ENCODE measurements at places on chromosomes 12 and 14. TPM values are rescaled to one million over a fixed set of nuclear protein-coding genes. Genes with fewer than 3 reads are reported as not detected.

GRCh38 chr12:75556311-75556899 lies 45.0 kb upstream of the KRR1 start:
- DNase-seq = no peak

DNA sequence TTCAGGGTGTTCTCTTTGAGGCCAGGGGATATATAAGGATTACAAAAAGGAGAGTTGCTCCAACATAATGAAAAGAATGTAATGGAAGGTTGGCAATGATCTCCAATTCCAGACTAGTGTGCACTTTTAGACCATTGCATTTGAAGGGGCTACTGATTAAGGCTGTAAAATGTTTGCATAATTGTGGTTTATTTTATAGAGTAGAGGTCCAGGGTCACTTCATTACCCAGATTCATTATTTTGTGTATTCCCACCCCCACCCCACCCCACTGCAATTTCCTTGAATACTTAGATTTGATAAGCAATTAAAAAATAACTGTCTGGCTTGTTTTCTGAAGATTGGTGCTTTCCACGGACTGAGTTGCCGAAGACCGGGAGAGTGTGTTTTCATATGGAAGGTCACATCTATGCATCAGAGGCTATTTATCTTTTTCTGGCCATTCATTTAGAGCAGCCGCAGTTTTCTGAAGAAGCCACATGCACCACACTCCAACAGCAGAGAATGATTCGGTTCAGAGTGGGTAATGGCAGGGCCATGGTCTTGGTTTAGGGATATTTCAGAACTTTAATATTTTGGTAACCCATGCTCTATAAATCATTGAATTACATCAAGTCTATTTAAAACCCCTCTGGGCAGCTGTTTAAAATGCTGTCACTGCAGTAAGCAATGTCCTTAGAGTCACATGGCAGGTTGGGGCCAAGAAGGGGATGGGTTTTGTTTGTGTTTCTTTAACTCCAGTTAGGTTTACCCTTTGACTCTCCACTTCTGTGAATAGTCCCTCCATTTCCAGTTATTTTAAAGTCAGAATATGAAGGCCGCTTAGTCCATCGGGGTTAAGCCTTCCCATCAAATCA lies 94.6 kb downstream of the TMEM30B start:
- no peak for DNase-seq

DNA sequence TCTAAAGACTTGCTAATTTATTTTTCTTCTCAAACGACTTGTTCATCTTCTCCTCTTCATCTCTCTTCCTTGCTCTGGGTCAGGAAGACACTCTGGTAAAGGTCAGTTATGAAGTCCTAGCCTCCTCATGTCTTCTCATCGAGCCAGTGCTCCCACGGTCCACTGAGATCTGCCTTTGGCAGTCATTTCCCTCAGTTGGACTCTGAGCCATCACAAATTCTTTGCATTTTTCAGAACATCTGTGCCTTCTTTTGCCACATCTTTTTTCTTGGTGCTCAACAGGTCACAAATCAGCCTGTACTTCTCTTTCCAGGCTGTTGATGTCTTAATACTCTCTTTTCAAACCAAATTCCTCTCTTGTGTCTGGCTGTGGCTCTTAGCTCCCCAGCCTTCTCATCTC lies 49.7 kb downstream of the IGF1 start:
- DNase-seq = no peak

HEATR5A gene
- 41.3 TPM for total RNA-seq

DNA sequence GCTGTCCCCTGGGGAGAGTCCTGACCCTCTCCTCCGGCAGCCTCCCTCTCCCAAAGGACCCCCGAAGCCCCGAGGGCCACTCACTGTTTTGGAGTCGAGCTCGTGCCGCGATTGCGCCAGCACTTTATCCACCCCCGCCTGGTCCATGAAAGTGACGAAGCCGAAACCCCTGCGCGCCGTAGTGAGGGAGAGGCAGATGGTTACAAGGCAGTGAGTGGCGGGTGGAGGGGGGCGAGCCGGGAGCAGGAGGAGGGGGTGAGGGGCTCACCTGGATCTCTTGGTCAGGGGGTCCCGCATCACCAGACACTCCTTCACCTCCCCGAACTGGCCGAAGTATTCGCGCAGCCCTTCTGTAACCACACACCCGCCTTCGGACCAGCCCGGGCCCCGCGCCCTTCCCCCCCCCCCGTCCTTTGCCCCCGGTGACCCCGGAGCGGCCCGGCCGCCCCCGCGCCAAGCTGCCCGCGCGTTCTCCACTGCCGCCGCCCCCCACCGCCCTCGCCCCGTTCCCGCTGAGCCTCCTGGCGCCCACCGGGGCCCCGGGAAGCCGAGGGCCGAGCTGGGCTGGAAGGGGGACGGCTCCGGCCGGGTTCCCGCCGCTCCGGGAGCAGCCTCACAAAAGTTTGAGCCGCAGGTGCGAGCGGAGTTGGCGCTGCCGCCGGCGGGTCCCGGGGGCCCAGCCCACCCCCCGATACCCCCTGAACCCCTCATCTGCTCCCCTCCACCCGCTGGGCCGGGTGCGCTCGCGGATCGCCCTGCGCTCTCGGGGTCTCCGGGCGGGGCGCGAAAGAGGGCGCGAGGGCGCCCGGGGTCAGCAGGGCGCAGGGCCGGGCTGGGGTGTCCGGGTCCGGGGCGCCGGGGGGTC lies 808 bp downstream of the MSI1 start:
- no peak for DNase-seq

DNA sequence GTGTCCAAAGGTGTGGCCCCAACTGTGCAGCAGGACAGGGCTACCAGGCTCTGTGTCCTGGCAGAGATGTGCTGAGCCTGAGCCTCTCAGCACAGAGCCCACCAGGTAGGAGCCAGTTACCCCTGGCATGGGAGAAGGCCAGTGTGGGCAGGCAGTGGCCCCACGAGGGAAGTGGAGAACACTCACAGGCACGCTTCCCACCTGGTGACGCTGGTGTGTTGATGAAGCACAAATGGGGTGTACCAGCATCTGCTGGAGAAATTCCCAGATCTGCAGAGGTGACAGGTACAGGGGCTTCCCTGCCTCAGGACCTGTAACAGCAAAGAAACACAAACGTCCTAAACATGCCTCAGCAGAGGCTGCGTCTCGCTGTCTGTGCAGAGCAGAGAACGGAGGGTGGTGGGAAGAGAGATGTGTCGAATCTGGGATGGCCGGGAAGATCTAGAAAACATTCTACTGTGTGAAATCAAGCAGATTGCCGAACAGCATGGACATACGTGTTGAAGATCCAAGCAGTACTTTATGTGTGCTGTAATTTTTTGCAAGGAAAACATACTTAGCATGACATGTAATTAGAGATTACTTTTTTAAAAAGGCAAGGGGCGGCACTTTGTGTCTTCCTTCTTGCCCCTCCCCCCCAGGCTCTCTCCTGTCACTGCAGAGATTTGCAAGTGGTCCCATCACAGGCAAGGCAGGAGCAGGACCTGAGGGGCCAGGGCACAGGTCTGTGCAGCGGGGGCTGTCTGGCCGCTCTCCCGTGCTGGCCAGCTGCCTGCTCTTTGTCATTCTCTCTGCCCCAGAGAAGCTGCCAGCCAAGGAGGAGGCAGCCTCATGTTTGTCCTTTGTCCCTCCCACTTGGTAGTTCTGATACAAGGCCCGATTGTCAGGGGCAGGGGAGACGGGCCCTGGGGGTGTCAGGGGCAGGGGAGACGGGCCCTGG lies 17.3 kb downstream of the HIP1R start:
- no peak for DNase-seq

CPNE6 gene
- total RNA-seq = 0.99 TPM

AKT1 gene
- total RNA-seq = 154 TPM

DNA sequence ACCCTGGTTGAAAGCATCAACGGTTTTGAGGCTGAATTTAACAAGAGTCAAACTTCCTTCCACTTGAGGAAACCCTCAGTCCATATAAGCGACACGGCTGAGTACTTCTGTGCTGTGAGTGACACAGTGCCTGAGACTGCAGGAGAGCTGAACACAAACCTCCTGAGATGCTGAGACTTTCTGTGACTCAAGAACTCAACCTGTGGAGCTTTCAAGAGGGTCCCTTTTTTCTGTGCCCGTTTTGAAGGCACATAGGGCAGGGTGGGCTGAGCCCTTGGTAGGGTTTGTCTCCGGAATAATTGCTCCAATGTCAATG lies 305.3 kb upstream of the OR4E1 start:
- no peak for DNase-seq

CDKN3 gene
- 8.1 TPM for total RNA-seq

DNA sequence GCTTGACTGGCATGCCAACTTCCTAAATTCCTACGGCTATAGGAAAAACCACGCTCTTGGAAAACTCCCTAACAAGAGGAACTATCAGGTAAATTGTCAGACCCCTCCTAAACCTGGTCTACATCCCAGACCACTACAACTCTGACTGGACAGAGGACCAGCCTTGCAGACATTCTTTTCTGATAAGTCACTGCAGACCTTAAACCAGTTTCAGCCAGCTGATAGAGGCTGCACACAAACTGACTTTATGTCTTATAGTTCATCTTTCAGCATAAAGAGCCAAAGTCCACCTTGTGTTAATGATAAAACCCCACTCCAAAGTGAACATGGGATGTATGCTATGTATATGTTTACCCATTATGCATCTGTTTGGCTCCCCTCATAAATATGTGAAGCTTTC lies 166.6 kb downstream of the KTN1 start:
- DNase-seq = no peak

HCAR2 gene
- 0.29 TPM for total RNA-seq

DNA sequence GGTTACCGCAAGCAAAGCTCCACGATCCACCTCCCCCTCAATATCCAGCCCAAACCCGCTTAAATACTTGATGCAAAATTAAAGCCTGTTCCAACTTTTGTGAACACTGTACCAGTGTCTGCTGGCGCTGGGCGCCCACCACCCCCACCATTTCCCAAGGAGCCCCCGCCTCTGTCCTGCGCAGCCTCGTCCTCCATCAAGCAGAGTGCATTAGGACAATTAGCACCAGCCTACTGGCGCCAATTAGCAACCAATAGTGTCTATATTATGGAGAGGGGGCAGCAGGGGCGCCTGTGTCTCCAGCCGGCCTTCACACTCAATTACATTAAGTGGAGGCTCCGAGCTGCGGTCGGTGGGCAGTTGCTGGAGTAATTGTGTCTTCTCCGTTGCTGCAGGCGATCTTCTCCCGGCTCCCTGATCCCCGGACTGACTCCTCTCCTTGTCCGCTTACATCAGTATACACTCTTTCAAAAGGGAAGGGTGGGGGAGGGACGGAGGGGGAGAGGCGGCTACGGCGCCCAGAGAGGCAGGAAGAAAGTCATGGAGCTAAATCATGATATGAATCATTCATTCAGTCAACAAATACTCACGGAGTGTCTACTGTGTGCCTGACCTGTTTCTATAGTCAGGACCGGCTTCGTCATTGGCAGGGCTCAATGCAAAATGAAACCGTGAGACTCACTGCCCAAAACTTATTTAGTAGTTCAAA lies 707.3 kb downstream of the MED13L start:
- no peak for DNase-seq

SYNDIG1L gene
- 1.2 TPM for total RNA-seq

TMEM63C gene
- total RNA-seq = 0.06 TPM

DNA sequence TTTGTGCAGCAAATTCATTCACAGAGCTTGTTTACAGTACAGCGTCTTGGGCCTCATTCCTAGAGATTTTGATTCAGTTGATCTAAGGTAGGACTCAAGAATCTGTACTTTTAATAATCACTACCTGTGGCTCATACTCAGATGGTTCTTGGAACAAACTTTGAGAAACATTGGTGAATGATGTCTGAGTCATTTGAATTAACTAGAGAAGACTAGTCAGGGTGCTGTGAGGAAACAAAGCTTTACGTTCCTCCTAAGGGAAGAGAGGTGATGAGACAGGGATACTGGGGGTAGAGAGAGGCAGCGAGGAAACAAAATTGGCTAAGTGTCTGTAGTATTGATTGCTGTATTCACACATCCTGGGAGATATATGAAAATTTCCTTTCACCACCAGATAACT lies 109.4 kb downstream of the SLC15A5 start:
- DNase-seq = no peak

- no peak for DNase-seq
Observed at GRCh38 chr12:69343885-69344612, 4.1 kb upstream of the LYZ start.
